Left ventricle myocardium inferior (tissue), 1 donor: ENCODE measurements at places on chromosomes 3 and 15. TPM values are rescaled to one million over a fixed set of nuclear protein-coding genes. Genes with fewer than 3 reads are reported as not detected.
A peak's percentile ranks its signal among the peaks of the same experiment; 100 is the strongest.

GRCh38 chr3:150762662-150763121 lies 277 bp downstream of the SIAH2 start:
- no peaks in the 10 kb centered on the region for H3K27me3 ChIP-seq
- peaks cover 6% of the 10 kb centered on the region for H3K36me3 ChIP-seq
- peak overlapping the region; percentile 99 for H3K27ac ChIP-seq
- no peak for DNase-seq
- H3K4me1 ChIP-seq = peaks cover 62% of the 10 kb centered on the region

Gene SLC28A1
- 0.91 TPM for total RNA-seq

DNA sequence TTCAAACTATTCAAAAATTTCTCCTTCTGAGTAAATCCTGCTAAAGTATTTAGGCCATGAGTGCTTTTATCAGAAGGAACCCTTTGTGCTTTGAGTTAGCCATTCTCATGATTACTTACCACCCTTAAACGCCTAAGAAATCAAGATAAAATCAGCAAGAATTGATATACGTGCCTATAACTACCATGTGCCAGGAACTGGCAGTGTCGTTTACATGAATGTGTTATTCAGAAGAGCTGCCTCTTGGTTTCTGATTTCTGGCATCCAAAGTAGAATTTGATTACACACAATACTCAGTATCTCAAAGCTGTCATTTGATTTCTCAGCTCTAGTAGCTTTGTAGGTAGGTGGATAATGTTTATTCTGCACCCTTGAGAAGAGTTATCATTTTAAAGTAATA lies 351.3 kb upstream of the CCDC54 start:
- no peak overlapping the region for H3K27ac ChIP-seq
- no peaks in the 10 kb centered on the region for H3K36me3 ChIP-seq
- H3K4me1 ChIP-seq = peaks cover 19% of the 10 kb centered on the region

Gene CLDN18
- total RNA-seq = not detected

Gene RFX7
- 8.9 TPM for total RNA-seq

GRCh38 chr15:72077950-72078349 lies 40.0 kb downstream of the MYO9A start:
- no peaks in the 10 kb centered on the region for H3K36me3 ChIP-seq
- DNase-seq = no peak
- peaks cover 19% of the 10 kb centered on the region for H3K4me1 ChIP-seq
- H3K27me3 ChIP-seq = no peaks in the 10 kb centered on the region
- H3K4me3 ChIP-seq = no peak overlapping the region
- no peak overlapping the region for H3K27ac ChIP-seq
